ENCODE measurements at places on chromosomes 3 and 15. TPM values are rescaled to one million over a fixed set of nuclear protein-coding genes. Genes with fewer than 3 reads are reported as not detected.

DNA sequence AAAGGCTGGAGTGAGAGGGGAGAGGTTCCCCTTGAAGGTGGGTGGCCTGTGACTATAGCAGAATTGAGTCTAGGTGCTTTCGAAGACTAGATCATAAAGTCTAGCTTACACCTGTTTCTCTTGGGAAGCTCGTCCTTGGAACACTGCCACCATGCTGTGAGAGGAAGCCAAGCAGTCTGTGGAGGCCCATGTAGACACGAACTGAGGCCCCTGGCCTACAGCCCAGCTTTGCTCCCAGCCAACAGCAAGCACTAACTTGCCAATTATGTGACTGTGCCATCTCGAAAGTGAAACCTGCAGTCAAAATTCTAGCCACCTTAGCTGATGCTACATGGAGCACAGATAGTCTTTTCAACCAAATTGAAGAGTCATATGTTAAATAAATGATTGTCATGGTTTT is 190.5 kb upstream of the NECTIN3 start:
- peak; percentile 28 for DNase-seq

DNA sequence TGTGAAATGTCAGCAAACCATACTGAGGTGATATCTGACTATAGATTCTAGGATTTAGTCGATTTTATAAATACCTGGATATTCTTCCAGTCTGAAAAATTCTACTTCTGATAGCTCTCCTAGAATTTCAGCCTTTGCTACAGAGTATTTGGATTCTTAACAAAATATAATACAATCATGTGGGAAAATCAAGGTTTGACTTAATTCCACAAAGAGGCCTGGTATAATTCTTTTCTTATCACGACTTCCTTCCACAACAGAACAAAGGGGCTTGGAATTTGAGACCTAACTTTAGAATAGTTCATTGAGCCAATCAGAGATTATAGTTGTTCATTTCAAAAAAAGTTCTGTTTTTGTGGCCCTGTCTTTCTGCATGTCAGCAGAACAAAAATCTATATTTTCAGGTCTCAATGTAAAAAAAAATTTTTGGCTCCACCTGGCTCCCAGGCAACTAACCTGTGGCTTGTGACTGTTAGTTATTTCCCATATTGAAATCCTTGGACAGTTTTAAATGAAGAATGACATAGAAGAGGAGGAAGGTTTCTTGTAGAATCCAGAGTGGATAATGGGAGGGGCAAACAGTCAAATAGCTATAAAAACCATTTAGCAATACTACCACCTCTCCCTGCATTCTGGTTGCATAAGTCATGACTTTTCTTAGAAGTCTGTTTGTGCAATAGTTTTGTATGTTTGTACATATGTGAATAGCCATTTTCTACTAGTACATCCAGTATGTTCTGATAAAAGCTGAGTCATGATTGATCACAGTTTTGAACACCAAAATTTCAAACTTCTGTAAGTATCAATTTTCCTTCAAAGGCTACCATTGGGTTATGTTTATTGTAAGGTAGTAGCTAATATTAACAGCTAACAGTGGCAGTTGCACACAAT is 4.0 kb downstream of the TM4SF1 start:
- DNase-seq = no peak

- peak; percentile 25 for DNase-seq
Measured at GRCh38 chr3:63864008-63864964, 619 bp downstream of the ATXN7 start.

DNA sequence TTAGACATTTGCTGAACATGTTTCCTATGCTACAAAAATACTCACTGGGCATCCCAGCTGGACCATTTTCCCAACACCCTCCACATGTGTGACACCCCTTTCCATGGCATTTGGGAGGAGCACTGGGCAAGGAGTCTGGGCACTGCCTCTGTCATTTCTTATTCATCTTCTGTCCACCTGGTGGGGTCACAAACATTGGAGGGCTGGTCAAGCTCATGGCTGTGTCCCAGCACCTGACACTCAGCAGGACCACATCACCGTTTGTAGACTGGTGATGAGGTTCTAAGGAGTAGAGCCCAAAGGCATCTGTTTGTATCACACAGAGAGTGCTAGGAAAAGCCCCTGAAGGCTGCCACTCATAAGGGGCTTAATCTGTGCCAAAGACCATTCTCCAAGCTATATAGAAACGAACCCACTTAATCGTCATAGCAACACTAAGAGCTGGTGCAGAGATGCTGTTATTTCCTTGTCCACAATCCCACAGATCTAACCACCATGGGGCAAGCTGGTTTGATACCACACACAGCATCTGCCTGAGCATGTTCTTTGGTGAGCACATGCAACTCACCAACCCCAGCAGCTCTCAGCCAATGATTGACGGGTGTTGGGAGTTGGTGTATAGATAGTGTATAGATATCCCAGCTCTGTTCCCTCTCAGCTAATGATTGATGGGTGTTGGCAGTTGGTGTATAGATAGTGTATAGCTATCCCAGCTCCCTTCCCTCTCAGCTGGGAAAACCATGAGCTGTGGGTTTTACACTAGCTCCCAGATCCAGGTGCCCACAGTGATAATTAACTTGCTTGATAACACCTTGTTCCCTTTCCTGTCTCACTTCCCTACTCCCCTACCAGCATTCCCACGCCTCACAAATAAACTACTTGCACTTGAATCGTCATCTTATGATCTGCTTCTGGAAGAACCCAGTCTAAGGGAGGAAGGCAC is 42.7 kb upstream of the ATP2B2 start:
- DNase-seq = no peak

DNA sequence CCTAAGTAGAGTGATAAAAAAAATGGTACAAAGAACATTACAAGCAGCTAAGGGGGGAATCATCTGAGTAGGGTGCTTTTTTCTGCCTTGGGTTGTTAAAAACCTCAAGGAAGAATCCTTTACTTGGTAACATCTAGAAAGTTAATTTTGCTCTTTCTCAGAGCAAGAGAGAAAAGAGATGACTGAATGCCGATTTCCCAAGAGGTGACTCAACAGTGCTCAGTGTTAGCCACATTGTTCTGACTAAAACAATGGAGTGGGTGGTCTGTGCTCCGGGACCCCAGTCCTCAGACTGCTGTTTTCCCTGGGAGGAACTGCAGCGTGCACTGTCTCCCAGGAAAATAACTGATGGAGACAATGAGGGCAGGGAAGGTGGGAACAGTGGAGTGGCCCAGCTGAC is 41.1 kb upstream of the RASGRP1 start:
- no peak for DNase-seq

The PLD1 gene
- total RNA-seq = 5.2 TPM

GRCh38 chr3:4721511-4721911 is 228.4 kb downstream of the ITPR1 start:
- DNase-seq = peak; percentile 49

DNA sequence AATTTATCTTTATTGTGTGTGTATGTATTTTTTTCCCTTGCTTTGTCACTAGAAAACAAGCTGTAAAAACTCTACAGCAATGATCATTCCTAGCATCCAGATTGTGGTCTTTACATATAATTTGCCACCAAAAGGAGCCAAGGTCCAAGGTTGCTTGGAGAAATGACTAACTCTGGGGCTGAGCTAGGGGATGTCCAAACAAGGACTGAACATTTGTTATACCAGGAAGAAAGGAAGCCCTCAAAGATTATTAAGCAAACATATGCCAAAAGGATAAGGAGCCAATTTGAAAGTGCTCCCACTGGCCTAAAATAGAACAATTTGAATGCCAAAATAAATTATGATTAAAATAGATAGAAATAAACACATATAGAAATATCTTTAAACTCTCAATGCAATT is 293.3 kb downstream of the ZIC1 start:
- DNase-seq = no peak

DNA sequence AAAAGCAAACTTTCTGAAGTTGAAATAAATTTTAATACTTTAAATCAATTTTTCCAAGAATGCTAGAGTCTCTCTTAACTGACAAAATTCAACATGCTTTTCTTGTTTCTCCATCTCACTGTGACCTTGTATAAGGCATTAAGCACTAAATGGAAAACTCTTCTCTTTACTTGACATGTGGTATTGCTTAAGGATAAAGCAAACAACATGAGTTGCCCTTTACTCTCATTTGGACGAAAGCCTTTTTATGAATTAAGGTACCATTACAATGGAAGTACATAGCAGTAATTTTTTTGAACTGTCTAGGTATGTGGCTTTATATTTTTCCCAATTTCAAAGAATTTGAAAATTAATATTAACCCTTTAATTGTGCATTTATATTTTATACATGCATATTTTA is 1.4 kb downstream of the STRIT1 start:
- DNase-seq = no peak

DNA sequence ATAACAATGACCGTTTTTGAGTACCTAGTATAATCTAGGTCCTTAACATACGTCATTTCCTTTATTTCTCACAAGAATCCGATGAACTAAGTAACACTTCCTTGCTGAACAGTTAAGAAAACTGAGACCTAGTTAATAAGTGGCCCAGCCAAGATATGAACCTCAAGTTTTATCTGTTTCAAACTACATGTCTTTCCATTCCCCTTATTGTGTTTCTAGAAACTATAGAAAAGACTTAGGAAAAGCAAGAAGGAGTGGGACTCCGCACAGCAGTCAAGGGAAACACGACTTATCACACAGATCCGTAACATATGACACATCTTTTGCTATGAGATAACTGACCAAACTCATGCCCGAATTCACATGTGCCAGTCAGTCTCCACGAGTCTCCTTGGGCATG is 221.2 kb upstream of the ADAMTS9 start:
- DNase-seq = no peak

DNA sequence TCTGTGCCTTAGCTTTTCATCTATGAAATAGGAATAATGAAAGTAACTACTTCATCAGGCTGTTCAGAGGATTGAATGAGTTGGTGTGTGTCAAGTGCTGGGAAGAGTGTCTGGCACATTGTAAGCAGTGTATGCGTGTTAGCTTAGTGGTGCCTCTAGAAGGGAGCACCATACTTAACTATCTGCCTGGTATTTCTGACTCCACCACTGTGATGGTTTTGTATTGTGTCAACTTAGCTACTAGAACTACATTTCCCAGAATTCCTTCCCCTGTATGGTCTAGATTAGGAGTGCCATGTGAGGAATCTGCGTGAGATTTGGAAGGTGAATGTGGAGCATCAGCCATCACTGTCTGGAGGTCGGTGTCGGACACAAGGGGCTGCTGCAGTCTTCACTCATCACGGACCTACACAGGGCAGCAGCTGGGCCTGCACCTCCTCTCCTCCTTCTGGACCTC is 115.4 kb upstream of the GALNT15 start:
- DNase-seq = no peak

GRCh38 chr3:10672422-10672821 is 143.6 kb upstream of the SLC6A11 start:
- no peak for DNase-seq

DNA sequence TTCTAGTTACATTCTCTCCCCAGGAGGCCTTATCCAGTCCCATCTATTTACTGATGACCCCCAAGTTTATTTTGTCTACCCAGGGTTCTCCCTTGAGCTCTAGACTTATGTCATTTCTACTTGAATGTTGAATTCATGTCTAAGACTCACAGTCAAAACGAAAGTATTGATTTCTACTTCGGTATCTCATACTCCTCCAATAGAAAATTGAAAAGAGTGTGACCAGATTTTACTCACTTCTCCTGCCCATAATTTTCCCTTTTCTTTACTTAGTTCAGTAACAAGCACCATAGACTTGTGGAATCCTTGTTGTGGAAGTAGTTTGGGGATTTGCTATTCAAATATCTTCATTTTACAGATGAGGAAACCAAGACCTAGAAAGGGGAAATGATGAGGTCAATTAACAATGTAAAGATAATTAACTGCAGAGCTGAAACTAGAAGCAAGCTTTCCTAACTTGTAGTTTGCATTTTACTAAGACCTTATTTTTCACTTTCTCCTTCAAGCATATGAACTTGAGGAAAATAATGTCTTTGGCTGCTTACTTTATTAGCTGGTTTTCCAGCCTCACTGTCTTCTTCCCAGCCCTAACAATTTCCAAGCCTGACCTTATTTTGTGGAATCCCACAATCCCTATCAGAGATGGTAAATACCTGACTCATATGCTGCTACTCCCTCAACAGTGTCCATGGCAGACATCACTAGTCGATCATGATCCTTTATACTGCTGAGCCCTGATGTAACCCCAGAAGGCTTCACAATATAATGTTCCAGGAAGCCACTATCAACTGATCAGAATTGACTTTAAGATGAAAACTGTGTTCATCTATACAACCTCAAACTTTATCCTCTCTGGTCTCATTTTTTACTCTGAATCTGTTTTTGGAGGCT is 123.9 kb upstream of the AGBL1 start:
- DNase-seq = no peak

DNA sequence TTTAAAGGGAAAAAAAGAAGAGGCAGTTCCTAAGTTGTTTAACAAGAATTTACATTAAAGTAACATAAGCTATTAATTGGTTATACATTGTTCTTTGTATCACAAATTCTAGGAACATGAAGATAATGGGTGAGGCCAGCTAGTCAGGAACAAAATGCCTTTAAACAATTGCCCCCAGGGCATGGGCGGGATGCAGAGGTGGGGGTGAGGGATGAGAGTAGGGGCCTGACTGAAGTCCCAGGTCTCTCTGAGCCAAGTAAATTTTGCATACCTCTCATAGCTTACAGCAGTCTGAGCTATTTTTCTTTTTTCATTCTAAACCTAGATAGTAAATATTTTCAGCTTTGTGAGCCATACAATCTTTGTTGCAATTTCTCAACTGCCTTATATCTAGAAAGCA is 77.8 kb upstream of the RNU6-1 start:
- DNase-seq = no peak

DNA sequence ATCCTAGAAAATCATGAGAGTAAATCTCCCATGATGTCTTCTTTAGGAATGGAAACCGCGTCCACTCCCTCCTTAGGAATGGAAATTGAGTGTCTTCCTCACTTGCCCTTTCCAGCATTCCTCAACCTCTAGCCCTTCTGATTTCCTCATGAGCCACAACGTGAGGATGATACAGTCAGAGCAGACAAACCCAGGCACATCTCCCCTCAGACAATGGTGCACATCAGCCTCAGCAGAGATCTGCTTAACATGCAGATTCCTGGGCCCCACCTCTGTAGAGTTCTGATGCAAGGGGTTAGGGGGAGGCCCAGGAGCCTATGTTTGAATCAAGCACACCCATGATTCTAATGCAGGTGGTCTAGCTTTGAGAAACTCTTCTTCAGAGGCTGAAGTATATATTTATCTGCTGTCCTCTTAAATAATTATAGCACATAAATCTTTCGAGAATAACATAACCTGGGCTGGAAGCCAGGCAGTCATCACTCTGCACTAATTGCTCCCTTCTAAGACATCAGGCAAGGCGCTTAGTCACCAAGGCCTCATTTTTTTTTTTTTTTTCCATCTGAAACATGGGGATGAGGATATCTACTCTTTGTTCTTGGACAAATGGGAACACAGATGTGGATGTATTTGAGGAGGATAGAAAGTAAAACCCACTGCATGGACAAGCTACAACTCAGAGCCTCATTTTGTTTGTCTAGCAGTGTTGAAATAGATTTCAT is 81.7 kb downstream of the PRICKLE2 start:
- no peak for DNase-seq

The BLOC1S6 gene
- total RNA-seq = 70.2 TPM

DNA sequence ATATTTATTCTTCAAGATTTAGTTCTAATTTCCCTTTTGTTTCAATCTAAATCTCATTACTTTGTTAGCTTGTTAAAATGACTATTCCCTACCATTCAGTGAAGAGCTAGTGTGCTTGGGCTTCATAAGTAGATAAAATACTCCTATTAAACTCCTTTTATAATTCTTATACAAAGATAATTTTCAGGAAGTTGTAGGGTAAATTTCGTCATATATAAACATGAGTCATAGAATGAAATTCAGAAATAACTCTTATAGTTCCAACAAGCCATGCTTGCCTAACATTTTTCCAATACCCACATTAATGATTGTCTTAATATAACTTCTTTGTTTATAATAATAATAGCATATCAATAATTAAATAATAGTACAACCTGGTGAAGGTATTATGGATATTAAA is 407.3 kb downstream of the NAALADL2 start:
- no peak for DNase-seq
